ENCODE measurements at places on chromosomes 7 and 10. TPM values are rescaled to one million over a fixed set of nuclear protein-coding genes. Genes with fewer than 3 reads are reported as not detected.

GRCh38 chr7:36151921-36152755 is 916 bp upstream of the EEPD1 start:
- no peak for DNase-seq

GRCh38 chr7:148686312-148686937 is 12.3 kb upstream of the CUL1 start:
- no peak for DNase-seq

Gene FAM237B
- total RNA-seq, result not detected

- no peak for DNase-seq
Observed at GRCh38 chr7:151313857-151314256, 27.8 kb upstream of the NUB1 start.

DNA sequence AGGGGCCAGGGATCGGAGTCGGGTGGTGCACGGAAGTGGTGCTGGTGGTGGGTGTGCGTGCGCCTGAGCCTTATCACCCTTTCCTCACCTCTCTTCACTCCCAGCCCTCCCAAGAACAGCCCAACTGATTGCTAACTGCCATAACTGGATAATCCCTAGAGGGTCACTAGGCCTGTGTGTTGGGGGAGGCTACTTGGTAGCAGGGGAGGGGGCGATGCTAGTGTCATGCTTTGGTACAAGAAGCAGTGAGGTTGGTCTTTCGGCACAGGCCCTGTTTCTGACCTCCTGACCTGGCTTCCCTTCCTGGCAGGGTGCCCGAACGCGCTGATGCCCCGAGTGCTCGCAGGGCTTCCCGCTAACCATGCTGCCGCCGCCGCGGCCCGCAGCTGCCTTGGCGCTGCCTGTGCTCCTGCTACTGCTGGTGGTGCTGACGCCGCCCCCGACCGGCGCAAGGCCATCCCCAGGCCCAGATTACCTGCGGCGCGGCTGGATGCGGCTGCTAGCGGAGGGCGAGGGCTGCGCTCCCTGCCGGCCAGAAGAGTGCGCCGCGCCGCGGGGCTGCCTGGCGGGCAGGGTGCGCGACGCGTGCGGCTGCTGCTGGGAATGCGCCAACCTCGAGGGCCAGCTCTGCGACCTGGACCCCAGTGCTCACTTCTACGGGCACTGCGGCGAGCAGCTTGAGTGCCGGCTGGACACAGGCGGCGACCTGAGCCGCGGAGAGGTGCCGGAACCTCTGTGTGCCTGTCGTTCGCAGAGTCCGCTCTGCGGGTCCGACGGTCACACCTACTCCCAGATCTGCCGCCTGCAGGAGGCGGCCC is 652 bp downstream of the KAZALD1 start:
- peak; percentile 85 for DNase-seq

DNA sequence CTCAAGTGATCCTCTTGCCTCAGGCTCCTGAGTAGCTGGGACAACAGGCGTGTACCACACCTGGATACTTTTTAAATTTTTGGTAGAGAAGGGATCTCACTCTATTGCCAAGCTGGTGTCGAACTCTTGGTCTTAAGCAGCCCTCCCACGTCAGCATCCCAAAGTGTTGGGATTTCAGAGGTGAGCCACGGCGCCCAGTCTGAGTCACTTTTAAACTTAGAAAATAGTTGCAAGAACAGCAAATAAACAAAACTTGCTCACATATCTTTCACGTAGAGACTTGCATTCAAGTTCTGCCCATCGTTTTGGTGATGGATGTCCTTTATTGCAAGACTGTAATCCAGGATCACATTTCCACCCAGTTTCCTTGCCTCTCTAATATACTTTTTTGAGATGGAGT is 16.6 kb downstream of the GTF2I start:
- DNase-seq, result no peak

- DNase-seq, result no peak
Observed at GRCh38 chr7:36439624-36440023, 50.0 kb downstream of the ANLN start.

DNA sequence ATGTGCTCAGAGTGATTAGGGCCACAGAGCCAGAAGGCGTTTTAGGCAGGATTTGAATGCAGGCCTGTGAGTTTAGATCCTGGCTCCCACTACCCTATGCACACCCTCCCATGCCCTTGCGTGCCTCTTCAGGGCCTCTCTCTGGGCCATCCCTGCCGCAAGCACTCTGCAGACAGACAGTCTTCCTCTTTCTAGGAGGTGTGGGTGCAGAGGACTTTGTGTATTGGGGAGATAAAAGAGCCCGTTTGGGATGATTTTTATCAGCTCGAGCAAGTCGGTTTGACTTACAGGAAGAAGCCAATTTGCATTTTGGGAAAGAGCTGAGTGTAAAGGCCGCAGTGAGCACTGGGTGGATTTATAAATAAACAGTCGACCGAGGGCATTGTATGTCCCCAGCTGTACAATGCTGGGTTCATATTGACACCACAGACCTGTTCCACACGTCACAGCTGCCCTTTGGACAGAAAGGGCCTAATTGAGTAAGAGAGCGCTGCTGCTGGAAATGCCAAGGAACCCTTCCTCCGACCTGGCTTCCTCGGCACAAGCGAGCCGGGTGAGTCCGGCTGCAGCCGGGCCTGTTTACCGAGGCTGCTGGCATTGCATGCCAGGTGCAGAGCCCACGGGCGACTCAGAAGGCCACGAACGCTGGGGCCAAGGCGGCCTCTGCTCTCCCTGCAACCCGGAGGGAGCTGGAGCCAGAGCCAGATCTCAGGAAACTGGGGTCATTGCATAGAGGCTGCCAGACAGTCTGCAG is 25.1 kb downstream of the ZMIZ1 start:
- peak; percentile 25 for DNase-seq

GRCh38 chr10:132450466-132450824 is 53.4 kb downstream of the PWWP2B start:
- DNase-seq, result no peak

DNA sequence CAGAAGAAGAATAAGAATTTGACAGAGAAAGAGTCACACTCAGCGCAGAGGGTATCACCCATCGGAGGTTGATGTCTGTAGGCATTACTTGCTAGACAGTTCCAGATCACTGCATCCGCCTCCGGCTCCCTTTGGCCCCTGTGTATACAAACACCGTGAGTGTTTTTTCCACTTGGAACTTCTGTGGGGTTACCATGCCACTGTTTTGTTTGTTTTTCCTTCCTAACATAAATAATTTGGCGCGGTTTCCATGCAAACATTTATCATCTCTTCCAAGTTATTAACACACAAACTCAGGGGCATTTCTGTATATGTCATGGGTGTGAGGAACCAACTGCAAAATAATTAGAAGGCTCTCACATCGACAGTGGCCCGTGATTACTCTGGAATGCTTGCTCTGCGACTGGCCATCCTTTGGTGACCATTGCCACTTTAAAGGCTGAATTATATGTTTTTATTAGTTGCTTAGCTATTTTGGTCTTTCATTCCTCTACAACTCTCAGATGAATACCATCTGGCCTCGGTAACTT is 612.2 kb upstream of the MKI67 start:
- no peak for DNase-seq

- DNase-seq, result peak; percentile 73
Observed at GRCh38 chr7:95772298-95772770, at the start of gene DYNC1I1. Gene DYNC1I1 (plus strand): TSS chr7:95772554. CDS start chr7:95804730, 32,176 bp downstream.

- peak; percentile 45 for DNase-seq
Observed at GRCh38 chr10:6713716-6714115, 133.6 kb upstream of the PRKCQ start.

Gene TUBB8
- 1.4 TPM for total RNA-seq

GRCh38 chr10:67669978-67670377 is 26.0 kb downstream of the CTNNA3 start:
- DNase-seq, result no peak

Gene OPN4
- not detected for total RNA-seq

Gene MEST
- 229 TPM for total RNA-seq

Gene TSPAN13
- total RNA-seq, result 27.6 TPM

GRCh38 chr7:135510592-135511183 is 786 bp upstream of the CNOT4 start:
- no peak for DNase-seq

Gene TRIL
- 5.1 TPM for total RNA-seq

All from GM23338 (cell line).